ENCODE measurements at places on chromosomes 6 and 20.

GRCh38 chr6:66230591-66230990 is 523.6 kb upstream of the EYS start:
- no peak for DNase-seq

DNA sequence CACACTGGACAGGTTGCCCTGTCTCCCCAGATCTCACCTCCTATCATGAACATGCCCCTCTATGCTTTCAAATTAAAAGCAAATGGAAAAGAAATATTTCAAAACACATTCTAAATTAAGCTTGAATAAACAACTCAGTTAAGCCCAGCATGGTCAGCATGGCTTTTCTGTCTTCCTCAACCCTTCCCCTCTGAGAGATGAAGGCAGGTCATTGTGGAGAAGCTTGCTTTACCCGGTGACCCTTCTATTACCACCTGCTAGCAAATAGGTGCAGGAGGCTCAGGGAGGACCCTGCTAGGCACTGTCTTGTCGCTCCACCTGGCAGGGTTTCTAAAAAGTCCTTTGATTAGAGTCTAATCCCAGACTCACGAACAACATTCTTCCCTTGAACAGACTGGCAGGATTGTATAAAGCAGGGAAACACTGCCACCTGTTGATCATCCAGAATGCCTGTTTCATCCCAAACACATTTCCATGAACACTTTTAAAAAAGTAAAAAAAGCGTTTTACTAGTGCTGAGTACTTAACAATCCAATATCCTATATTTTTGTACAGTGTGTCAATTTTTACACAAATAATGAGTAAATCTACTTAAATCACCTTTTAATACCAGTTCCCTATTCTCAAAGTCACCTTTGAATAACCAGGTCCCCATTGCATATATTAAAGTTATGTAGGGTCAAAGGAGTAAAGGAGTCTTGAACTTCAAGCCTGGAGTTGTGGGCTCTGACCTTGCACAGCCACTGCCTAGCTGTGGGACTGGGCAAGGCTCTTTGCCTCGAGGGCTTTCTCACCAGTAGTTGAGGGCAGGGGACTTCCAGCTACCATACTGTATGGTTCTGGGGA is 75.5 kb downstream of the GPR6 start:
- no peak for DNase-seq

DNA sequence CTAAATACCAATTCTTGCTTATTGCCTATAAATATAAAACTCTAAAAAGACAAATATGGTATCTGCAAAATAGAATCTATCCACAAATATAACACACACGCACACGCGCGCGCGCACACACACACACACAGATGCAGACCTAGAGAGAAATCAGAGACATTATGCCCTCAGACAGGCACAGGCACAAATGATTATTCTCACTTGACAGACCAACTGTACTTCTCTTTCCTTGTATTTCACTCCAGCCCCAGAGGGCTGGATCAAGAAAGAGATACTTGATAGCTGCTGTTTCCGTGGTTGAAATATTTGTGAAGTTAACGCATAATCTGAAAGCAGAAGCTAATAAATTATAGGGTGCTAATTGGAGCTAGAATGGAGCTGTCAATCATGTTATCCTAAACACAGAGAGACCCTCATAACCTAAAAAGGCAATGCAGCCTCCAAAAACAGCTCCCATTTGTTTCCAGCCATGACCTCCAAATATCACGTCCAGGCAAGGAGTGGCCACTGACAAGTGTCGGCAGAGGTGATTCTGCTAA is 11.5 kb downstream of the VGLL2 start:
- DNase-seq: no peak

DNA sequence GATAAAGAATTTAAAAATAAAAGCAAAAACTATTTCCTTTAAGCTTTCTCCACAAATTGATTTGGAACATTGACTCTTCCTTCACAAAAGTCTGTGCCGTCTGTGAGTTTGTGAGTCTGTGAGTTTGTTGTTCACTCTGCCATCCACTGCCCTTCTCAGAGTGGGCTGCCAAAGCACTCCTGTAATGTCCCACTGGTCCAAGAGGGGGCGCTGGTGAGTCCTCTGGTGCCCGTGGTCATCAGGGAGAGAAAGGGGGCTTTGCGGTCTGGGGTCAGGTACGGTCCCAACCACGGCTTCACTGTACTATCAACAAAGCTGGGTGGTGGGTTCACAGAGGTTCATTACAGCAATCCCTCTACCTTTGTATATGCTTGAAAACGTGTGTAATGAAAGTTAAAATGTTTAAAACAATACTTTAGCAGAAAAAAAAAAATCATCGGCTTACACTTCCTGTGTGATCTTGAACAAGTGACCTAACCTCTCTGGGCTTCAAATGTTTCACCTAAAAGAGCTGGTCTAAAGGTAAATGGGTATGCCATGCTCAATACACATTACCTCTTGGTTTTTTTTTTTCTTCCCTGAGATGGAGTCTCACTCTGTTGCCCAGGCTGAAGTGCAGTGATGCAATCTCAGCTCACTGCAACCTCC is 5.6 kb upstream of the ANKRD60 start:
- no peak for DNase-seq

DNA sequence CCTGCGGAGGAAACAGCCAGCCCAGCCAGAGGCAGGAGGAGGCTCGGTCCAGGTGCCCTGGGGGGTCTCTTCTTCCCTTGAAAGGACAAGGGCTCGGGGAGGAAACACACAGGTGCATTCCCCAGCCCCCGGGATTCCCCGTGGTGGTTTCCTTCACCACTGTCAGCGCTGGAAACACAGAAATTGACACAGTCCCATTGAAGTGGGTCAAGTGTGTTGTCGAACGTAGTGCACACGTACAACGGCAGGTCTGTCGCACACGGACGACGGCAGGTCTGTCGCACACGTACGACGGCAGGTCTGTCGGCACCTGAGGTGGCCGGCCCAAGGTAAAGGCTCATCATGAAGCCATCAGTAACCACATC is 80.9 kb downstream of the DLL1 start:
- DNase-seq: no peak

DNA sequence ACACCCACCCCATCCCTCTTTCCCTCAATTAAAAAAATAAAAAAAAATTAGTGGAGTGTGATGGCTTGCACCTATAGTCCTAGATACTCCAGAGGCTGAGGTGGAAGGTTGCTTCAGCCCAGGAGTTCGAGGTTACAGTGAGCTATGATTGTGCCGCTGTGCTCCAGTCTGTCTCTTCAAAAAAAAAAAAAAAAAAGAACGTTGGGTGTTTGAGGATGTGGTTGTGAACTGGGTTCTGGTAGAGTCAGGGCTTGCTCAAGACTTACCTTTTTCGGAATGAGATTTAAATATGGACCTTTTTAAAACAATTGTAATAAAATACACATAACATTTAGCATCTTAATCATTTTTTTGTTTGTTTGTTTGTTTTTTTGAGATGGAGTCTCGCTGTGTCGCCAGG is 211.9 kb downstream of the OR2B2 start:
- DNase-seq: no peak

- DNase-seq: no peak
These were observed 37.2 kb downstream of the FAM110A start for GRCh38 chr20:870758-871157.

DNA sequence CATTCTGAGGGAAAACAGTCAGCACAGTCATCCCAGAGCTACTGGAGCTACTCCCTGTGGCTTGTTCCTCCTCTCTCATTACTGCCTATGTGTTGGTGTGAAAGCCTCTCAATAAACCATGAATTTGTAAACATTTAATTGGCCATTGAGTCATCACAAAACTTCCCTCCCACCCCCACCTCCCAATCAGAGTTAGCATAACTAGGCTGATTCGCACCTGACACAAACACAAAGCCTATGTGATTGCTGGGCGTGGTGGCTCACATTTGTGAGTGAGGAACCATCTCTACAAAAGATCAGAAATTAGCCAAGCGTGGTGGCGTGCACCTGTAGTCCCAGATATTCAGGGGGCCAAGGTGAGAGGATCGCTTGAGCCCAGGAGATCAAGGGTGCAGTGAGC is 17.1 kb upstream of the SNTA1 start:
- DNase-seq: no peak

GRCh38 chr6:156876302-156876701 is 99.1 kb downstream of the ARID1B start:
- no peak for DNase-seq

DNA sequence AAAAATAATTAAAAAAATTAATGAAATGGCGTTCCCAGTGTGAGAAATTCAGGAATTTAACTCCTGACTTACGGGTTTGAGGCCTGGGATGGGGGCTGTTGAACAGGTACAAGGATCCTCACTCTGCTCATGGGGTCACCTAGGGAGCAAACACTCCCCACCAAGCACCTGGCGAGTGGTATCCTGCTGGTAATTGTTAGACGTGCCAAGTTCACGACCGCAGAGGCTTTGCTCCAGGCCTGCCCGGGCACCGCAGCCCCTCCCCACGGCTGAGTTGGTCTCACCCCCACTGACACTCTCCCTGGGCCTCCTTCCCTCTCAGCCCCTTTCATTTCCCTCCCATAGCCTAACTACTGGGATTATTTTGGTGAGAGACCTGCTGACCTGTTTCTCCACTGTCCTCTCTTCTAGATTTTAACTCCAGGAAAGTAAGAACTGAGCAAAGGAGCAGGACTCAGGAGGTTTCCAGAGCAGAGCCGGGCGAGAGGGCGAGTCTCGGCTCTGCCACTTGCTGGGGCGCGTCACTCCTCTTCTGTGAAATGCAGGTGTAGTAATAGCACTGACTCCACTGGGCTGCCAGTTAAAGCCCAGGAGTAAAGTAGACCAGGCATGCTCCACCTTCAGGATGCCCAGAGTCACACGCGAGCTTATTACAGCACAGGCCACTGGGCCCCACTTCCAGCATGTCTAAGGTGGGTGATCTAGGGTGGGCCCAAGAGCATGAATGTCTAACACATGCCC is 22.8 kb downstream of the BMP7 start:
- no peak for DNase-seq

DNA sequence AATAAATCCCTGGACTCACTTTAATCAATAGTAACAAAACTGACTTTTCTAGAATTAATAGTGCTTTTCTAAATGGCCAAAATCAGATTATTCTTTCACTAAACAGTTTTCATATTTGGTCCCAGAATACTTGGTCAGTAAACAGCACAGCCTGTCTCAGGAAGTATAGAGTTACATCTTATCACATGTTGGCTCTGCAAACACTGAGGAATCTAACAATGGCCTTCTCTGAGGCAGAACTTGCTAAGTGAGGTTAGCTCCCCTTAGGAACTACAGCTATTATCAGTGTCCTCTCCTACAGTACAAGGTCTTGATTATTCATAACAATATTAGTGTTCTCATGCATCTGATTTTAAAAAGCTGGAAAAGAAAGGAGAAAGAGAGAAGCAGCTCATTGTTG is 1622.8 kb downstream of the HACE1 start:
- DNase-seq: no peak

GRCh38 chr6:15365273-15365687 is 119.4 kb downstream of the JARID2 start:
- DNase-seq: no peak

DNA sequence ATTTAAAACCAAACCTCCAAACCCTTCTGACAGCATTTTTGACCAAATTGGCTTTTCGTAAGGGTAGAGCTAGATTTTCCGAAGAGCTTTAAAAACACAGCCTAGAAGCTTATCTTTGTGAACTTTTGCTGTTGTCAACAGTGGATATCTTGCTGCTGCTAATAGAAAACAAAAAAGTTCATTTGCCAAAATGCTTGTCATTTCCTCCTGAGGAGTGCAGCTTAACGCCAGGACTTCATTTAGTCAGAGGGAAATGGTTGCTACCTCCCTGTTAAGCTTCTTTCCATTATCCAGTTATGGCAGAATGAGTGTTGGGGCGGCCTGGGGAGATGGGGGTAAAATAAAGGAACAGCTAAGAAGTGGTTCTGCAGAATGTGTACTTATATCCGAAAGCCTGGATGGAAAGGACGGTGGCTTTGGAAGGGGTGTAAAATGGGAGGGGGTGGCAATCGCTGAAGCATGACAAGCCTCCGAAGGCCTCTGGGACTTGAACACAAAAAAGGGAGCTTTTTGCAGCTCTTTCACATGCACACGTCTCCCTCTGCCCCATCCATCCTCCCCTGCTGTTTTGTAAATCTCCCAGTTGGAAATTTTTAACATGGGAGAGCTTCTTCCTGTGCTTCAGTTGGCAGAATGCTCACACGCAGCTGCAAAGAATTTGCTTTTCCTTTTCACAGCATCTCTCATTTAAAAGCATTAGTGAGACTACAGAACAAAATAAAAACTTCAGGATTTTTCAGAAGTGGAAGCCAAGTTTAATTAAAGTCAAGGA is 22.5 kb downstream of the JARID2 start:
- no peak for DNase-seq

DNA sequence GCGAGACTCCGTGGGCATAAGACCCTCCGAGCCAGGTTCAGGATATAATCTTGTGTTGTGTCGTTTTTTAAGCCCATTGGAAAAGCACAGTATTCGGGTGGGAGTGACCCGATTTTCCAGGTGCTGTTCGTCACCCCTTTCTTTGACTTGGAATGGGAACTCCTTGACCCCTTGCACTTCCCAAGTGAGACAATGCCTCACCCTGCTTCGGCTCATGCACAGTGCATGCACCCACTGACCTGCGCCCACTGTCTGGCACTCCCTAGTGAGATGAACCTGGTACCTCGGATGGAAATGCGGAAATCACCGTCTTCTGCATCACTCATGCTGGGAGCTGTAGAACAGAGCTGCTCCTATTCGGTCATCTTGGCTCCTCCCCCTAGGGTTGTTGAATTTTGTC is 307.7 kb upstream of the DEFB115 start:
- no peak for DNase-seq

DNA sequence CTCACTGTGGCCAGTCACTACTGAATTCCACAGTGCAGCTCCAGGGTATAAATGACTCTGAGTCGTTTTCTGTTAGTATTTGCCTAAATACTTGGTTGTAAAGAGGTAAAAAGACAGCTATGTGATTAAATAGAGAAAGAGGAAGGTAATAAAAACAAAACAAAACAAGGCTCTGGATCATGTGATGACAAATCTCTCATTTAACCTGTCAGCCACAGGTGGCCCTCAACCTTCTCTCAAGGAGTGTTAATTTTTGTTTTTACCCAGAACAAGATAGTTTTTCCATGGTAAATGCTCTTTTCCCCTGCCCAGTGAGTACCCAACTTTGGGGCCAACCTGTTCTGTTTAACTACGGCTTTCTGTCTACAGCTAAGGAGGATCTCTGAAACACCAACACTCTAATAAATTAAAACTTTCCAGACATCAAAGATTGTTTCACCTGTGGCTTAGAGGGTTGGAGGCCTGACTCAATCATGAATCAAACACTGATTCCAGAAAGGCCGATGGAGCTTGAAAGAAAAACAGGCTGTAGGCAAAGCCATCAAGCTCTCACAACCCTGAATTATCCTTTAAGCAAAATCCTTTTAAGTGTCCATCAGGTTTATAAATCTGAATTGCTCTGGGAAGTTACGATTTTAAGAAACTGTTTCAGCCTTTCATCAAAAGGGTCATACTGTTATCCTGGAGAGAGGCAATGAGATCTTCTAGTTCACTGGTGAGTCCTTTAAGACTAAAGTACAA is 81.5 kb upstream of the BCLAF1 start:
- DNase-seq: no peak

All from activated T-helper 1 cell treated with anti-CD3 and anti-CD28 coated beads, Interleukin-2, amount 50 U/mL, for 16 hours (primary cell).